ENCODE measurements at places on chromosomes 6 and 20.

DNA sequence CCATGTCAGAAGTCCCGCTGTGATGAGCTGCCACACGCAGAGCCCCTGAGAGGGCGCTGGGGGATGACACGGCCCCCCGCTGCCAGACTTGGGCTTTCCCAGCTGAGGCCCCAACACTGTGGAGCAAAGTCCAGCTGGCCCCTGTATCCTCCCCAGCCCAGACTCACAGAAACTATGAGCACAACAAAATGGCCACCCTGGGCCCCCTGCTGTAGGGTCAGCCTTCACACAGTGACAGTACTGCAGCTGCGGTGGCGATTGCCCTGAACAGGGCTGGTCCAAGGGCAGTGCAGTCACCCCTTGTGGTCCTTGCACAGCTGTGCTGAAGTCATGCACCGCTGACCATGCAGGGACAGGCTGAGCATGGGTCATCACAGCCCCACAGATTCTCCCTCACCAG lies 78.2 kb upstream of the CST7 start:
- no peak for DNase-seq

DNA sequence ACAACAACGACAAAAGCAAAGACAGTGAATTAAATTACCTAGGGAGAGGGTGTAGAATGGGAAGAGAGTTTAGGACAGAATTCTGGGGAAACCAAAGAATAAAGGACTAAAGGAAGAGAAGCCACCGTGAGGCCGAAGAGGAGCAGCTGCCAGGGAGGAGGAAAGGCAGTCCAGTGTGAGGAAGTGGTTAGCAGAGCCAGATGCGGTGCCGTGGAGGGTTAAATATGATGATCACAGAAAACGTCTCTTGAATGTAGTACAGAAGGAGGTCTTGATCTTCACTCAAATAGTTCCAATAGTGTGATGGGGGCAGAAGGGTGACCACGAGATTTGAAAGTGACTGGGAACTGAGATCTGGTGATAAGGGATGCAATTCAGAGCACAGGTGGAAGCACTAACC lies 67.7 kb downstream of the TMEM244 start:
- DNase-seq: no peak

DNA sequence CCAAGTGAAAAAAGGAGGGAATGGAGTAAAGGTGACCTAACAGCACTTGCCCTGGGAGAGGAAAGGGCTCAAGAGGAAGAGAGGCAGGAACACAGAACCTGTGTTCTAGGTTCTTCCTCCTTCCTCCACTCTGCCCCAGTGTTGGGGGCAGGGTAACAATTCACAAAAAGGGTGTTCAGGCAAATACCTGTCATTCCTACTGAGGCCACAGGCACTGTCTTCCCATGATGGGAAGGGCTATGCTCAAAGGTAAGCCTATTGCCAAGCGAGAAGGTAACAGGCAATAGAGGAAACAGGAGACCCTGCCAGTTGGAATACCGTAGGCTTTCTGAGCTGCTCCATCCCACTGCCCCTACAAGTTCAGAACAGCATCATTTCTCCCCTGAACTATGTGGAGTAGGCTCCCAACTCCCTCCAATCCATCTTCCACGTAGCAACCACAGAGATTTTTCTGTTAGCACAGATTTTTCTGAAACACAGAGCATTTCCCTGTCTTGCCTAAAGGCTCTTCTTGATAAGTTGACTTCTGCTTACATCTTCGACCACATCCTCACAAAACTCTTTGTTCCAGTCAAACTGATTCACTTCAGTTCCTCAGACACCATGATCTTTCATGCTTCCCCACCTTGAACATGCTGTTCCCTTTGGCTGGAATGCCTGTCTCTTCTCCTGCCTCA lies 2.7 kb downstream of the AGPAT1 start:
- DNase-seq: no peak

DNA sequence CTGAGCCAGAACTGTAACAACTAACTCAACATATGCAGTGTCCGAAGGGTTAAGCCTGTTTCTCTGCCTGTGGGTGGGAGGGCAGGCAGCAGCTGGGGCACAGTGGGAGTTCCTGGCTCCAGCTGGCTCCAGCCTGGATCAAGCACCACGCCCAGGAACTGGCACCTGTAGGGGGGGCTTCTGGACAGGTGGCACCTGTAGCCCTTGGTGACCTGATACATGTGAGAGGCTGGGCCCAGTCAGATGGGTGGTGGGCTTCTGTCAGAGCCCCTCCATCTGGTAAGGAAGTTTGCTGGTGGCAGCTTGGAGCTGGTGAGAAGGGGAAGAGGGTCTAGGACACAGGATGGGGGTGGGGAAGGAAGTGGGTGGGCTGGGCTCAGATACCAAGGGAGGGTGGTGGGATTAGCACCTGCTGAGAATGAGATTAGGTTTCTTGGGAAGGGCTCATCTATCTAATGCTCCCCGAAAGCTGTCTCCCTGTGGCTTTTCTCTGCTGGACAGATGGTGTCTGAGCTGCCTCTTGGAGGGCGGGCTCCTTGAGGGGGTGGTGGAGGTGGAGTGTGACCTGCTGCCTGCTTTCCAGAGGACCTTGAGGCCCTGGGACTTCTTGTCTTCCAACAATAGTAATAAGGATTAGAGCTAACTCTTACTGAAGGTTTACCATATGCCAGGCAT lies 28.5 kb downstream of the BCL2L1 start:
- no peak for DNase-seq

DNA sequence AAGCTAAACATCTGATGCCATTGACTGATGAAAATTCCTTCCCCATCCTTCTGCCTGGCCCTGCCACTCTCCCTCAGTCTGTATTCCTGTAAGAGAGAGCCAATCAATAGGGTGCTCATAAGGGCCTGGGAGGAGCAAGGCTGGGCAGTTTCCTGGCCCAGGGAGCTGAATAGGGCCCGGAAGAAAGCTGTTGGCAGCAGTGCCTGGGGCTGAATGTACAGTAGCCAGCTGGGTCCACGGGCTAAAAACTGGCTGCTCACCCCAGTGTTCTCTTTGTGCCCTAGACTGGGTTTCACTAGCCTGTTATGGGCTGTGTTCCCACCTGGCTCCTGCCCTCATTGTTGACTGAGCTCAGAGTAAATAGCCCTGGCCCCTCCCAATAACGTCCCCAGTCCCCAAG lies 1.7 kb upstream of the WFDC2 start:
- no peak for DNase-seq

GRCh38 chr20:20407891-20408805 lies 40.2 kb downstream of the INSM1 start:
- no peak for DNase-seq

DNA sequence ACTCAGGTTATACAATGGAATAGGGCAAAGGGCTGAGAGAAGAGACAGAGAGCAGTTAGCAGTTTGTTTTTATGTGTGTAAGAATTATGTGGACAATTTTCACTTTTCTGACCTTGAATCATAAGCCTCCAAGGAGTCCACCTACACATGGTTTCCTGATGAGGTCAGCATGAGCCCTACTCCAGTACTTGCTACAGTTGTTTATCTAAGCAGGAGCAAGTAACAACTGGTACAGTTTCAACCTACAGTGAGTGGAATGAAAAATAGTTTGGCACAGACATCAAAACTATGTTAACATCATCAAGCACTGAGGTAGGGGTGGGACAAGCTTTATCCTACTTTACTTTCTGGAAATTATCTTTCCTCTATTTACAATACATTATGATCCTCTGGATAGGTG lies 426.7 kb upstream of the ID4 start:
- DNase-seq: no peak

- no peak for DNase-seq
These were observed 76.6 kb upstream of the RBM24 start for GRCh38 chr6:17204533-17204932.

- DNase-seq: no peak
These were observed 22.4 kb downstream of the CALHM6 start for GRCh38 chr6:116483616-116484015.

- DNase-seq: no peak
These were observed 48.5 kb upstream of the HACE1 start for GRCh38 chr6:104908031-104908887.

DNA sequence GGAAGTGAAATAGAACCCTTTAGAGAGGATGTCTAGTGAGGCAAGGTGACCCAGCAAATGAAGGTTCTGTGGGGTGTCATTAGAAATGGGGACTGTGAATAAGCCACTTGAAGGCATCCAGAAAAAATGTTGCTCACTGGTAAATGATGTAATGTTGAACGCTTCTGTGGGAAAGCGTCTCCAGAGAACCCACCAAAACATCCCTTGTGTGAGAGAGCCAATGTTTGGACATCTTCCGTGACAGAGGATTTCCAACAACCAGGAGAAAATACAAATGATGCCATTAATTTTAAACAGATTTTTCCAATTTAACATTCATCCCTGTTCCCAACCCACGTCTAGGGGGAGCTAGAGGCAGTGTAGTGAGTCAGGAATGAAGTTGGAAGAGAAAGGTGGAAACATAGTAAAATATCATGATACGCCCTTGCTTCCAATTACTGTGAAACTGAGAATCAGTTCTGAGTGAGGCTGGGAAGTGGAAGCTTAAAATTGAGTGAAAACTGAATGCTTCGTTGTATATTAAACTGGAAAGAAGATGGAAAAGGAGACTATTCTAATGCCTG lies 584.2 kb downstream of the CD109 start:
- no peak for DNase-seq
